Fibroblast of skin of right biceps (primary cell): ENCODE measurements at places on chromosomes 6 and 20.

GRCh38 chr6:11437824-11438459, 99.6 kb upstream of the TMEM170B start:
- peak; percentile 40 for DNase-seq

- DNase-seq: no peak
Observed at GRCh38 chr6:25387911-25388310, 108.7 kb downstream of the CARMIL1 start.

- peak; percentile 65 for DNase-seq
Observed at GRCh38 chr6:143569040-143569439, 57.5 kb upstream of the FUCA2 start.

GRCh38 chr20:11056414-11056813, 382.6 kb upstream of the JAG1 start:
- no peak for DNase-seq

DNA sequence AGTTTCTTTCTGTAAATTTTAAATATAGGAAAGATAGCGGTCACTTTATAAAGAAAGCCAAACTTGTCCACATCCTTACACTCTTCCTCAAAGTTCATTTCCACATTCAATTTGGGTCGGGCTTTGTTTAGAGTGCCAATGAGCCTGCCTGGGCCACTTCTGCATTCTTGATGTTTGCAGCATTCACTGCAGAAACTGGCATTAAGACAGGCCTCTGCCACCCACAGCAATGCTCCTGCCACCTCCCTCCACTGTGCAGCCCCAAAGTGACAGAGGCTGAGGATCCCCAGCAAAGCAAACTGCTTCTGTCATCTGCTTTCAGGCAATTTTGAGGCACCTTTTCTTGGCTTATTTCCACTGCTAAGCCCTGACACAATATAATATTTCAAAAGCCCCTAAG, 61.2 kb downstream of the TNFAIP3 start:
- DNase-seq: no peak

GRCh38 chr6:20542927-20543602, 8.8 kb downstream of the CDKAL1 start:
- peak; percentile 50 for DNase-seq

GRCh38 chr6:52546192-52546591, 30.7 kb downstream of the TRAM2 start:
- no peak for DNase-seq

DNA sequence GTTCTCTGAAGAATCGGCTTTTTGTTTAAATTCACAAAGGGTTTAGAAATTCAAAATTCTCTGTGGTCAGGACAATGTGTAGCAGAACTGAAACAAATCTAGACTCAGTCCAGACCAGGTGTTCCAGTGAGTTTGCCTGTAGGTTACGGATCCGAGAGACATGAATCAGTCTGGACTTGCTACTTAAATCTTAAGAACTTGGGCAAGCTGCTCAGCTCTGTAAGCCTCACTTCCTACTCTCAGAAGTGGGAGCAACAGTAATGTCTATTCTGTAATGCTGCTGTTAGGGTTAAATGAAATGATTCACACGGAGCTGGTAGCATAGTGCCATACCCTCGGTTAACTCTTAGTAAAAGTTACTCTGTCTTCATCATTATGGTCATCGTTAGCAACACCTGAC, 37.7 kb downstream of the HECA start:
- DNase-seq: no peak

DNA sequence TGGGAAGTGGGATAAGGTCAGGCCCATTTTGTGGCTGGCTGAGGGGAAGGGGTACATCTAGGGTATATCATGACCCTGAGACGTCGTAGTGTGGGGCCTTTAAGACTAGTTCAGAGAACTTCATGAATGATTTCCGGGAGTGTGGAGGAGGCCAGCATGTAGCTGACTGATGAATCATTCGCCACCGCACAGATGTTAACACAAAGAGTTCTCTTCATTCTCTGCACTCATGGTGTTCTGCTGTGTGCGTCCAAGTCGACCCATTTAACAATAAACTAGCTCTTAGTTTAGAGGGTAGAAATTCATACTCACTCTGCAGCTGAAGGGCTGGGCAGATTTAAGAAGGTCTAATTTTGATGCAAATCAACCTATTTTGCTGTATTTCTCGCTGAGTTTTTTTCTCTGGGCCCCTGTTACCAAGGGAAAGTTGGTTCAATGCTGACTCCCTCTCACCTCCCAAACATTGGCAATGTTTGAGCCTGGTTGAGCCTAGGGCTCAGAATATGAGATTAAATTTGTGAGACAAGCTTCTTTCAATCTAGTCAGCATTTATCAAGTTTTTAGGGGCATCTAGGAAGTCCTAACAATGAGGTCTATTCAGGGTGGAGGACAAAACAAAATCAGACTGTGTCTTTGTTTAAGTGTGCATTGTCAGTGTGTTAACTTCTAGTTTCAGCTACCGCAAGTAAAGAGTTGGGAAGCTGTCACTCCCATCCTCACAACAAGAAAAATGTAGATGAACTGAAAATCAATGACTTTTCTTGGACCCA, 106.8 kb upstream of the CBLN4 start:
- DNase-seq: no peak

GRCh38 chr6:107360476-107360875, 98.9 kb downstream of the PDSS2 start:
- DNase-seq: no peak

- DNase-seq: no peak
Observed at GRCh38 chr6:162181111-162181510, 546.5 kb downstream of the PRKN start.

DNA sequence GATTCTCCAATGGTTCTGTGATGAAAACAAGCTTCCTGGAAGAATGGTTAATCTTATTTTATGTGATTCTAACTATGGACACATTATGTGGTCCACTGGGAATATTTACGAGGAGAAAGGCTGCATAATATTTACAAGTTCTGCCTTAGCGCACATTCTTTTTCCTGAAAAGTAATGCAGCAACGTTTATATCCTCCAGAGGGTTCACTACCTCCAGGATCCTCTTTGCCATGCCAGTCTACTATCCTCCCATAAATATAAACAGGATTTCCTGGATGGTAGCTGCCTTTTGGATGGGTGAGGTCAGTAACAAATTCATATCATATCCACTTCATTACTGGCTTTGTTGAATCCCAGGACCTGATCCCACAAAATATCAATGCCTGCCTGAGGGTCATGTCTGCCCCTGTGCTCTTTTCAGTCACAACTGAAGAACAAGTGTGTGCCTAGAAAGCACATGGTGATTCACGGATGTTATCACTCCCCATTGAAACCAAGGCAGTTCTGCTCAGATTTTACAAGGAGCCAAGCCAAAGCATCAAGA, 30.4 kb downstream of the ADGRF5 start:
- no peak for DNase-seq

GRCh38 chr6:130559166-130559565, 193.3 kb downstream of the TMEM200A start:
- no peak for DNase-seq

- peak; percentile 14 for DNase-seq
Observed at GRCh38 chr6:21277601-21278374, 315.8 kb upstream of the SOX4 start.

- no peak for DNase-seq
Observed at GRCh38 chr6:105874835-105875626, 211.1 kb upstream of the PRDM1 start.

GRCh38 chr6:77466451-77467437, 3.5 kb upstream of the HTR1B start:
- no peak for DNase-seq

- DNase-seq: no peak
Observed at GRCh38 chr6:147853574-147853973, 345.1 kb downstream of the SAMD5 start.

- DNase-seq: no peak
Observed at GRCh38 chr6:3370361-3371221, 86.3 kb downstream of the SLC22A23 start.
